ENCODE measurements at places on chromosomes 2 and 18.

DNA sequence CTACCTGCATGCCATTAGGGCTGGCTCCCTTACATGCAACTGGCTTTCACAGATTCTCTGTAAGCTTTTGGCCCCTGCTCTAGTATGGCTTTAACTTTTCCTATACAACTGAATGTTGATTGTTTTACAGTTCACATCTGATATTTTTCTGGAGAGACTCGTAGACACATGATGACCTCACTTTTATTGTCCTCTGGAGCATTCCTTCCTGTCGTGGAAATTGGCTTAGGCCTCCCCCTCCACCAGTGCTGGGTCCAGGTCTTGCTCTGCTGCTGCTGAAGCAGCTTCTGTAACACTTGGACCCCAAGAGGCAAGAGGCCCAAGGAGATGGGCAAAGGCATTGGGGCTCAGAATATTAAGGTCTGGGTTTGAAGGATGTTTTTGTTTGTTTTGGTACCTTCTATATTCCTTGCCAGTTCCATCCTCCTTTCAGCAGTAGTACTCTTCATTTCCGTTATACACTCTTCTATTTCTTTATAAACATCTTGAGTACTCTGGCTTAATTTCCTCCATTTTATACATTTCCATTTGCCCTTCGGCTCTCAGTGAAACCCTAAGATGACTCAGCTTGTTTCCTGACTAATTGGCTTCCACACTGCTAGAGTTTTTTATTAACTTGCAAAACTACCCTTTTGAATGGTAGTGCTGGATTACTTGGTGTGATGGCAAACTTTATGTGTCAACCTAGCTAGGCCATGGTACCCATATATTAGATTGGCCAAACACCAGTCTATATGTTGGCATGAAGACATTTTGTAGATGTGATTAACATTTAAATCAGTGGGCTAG lies 219.8 kb downstream of the CDCA7 start:
- no peak for DNase-seq

- DNase-seq, result no peak
Measured at GRCh38 chr2:219506802-219507526, 7.3 kb upstream of the ASIC4 start.

DNA sequence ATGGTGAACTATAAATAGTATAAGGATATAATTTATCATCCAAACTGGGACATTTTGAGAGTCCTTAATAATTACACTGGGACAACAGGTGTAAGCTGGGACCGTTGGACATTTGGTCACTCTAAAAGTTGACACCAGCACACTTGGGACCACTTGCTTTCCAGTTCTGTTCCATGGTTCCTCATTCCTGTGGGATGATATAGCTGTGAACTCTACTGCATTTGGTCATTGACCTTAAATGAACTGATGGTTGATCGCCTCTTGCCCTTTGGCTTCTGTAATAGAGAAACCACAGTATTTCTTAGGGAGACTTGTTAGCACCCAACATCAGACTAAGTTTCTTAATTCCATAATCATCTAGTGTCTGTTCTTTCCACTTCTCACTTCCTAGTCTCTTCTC lies 46.7 kb downstream of the EML6 start:
- no peak for DNase-seq

DNA sequence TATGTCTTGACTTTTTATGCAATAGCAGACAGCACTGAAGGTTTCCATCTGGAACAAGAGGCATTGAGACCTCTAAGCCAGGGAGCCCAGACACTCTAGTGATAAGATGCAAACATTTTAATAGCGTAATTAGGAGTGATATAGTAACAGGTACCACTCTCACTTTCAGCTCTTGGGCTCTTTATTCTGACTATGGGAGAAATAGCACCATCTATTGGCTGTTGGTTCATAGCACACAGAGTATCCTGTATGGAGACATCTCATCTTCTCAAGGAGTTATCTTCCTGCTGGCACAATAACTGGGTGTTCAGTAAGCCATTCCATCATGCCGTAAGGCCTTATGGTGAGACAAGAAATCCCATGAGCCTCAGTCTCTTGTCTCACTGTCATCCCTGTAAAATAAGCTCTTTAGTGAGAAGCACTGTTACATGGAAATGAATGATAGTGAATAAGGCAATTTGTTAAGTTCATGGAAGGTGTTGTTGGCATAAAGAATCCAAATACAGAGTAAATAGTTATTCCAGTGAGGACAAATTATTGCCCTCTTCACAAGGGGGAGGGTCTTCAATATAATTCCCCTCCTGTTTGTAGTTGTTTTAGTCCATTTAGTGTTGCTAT lies 48.3 kb downstream of the THUMPD2 start:
- DNase-seq, result no peak

GRCh38 chr2:46297546-46298271 lies 502 bp downstream of the EPAS1 start:
- peak; percentile 57 for DNase-seq

- DNase-seq, result no peak
Measured at GRCh38 chr2:233492751-233493150, 73.8 kb downstream of the USP40 start.

- DNase-seq, result no peak
Measured at GRCh38 chr2:216486271-216486670, 12.4 kb upstream of the RPL37A start.

DNA sequence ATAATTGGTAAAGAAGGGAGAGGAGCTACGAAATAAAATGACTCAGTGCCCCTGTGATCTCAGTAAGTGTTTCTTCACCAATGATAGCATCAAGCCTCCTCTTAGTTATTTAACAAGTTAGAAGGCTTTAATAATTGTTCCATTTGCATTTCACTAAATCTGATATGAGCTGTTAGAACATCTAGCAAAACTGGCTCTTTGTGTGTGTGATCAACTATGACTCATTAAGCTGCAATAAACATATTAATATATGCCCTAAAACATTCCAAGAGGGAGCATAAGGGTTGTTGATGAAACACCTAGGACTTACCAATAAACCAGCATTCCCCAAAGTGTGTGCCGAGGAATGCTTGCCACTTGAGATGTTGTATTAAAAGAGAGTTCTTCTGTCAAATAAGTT lies 115.2 kb downstream of the OSBPL6 start:
- no peak for DNase-seq

- no peak for DNase-seq
Measured at GRCh38 chr2:40209761-40210160, 242.1 kb downstream of the SLC8A1 start.

GRCh38 chr2:12073217-12073852 lies 326.9 kb downstream of the LPIN1 start:
- no peak for DNase-seq

DNA sequence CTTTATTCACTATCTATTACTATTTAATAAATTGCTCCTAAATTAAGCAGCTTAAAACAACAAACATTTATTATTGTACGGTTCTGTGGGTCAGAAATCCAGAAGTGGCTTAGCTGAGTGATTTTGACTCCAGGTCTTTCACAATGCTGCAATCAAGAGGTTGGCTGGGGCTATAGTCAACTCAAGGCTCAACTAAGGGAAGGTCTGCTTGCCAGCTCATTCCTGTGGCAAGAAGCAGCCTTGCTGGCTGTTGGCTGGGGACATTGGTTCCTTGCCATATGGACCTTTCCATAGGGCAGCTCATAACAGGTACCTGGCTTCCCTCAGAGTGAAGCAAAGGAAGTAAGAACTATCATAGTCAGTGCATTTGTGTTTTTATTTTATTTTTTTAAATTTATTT lies 5.0 kb upstream of the MRPL19 start:
- no peak for DNase-seq

DNA sequence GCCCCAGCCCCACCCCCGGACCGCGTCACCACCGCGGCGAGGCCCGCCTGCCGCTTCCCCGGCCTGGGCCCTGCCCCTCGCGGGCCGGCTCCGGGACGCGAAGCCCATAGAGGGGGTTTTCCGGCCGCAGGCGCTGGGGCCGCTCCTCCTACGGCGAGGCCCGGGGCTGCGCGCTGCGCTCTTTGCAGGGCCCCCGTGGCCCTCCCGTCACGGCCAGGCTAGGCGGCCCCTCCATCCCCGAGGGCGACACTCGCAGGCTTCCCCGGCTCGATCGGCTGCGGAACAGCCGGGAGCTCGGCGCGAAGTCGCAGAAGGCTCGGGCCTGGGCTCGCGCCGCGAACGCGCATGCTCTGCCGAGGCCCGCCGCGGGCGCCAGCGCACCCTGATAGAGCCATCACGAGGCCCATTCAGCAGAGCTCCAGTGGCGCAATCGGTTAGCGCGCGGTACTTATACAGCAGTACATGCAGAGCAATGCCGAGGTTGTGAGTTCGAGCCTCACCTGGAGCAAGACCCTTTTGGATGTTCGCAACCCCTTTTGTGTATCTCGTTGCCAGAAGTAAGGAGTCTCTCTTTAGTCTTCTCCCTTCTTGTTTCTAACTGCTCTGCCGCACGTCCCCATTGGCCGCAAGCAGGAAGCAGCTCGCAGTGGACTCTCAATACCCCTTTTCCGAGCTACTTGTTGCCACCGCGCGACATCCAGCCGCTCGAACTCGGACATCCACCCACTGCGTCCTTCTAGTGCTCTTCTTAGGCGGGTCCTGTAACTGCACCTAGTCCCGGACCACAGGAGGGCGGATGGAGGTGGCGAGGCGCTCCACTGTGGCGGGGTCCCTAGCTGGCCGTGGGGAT lies 18.0 kb upstream of the HAAO start:
- DNase-seq, result peak; percentile 80

GRCh38 chr2:7405861-7406715 lies 488.9 kb downstream of the RNF144A start:
- no peak for DNase-seq

- no peak for DNase-seq
Measured at GRCh38 chr2:121824264-121824663, 68.8 kb downstream of the TSN start.

- DNase-seq, result no peak
Measured at GRCh38 chr2:171772373-171772772, 85.1 kb downstream of the DYNC1I2 start.

GRCh38 chr2:68710756-68711155 lies 23.9 kb upstream of the ARHGAP25 start:
- DNase-seq, result no peak

DNA sequence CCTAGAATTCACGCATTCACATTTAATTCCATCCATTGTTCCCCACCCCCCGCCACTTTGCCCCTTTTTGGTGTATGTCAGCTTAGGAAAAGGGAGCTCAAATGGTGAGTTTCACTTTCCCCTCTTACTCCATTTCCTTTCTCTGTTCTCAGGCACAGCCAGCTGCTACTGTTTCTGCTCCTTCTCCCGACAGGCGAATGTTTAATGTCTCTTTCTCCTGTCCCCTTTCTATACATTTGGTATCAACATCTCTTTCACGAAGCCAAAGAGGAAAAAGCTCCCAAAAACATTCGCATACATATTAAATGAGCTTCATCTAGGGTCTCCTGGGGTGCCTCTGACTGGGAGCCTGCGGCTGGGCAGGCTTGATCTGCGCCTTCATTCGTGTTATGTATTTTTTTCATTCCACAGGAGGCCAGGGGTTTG lies 124.2 kb upstream of the SATB2 start:
- no peak for DNase-seq

- no peak for DNase-seq
Measured at GRCh38 chr2:21155365-21156136, 31.8 kb downstream of the TDRD15 start.

- no peak for DNase-seq
Measured at GRCh38 chr2:46034535-46034934, 262.7 kb upstream of the EPAS1 start.

DNA sequence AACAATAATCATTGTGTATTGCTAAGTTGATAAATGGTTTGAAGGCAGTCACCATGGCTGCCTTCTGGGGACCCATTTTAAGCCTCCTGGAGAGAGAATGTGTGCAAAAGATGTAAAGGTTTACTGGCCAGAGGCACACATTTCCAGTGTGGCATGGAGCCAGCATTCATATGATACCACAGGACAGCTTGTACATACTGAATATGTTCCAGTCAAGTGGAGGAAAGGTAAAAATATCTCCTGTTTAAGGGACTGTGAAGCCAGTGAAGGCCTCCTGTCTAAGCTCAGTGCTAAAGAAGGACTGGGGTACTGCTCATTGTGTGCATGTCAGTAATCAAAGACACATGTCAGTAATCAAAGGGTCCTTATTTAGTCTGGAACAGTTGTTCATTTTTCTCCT lies 119.2 kb downstream of the BABAM2 start:
- no peak for DNase-seq

DNA sequence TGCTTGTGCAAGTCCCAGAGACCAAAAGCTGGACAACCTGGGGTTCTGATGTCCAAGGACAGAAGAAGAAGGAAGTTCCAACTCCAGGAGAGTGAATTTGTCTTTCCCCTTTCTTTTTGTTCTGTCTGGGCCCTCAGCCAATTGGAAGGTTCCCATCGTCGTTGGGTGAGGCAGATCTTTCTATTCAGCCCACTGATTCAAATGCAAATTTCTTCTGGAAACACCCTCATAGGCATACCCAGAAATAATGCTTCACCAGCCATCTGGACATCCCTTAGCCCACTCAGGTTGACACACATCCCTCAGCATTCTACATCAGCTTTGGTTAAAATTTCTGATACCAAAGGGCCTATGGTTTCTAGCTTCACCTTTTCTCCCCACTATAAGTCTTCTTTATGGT lies 156.5 kb downstream of the SP3 start:
- no peak for DNase-seq

DNA sequence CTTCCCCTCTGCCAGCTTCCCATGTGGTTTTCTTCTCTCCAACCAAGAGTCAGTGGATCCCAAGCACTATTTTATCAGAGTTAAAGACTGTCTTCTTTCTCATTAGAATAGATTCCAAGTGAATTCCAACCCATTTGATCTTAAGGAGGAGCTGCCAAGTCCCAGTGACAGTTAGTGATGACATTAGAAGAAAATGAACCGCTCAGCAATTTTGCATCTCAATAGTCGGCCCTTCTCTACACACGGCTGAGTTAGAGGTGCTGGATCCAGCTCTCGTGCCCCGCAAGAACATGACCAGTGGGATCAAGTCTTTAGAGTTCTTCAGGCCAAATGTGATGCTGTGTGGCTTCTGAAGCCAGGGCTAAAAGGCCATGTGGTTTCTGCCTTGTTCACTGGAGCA lies 132.6 kb downstream of the SH3BP4 start:
- no peak for DNase-seq

DNA sequence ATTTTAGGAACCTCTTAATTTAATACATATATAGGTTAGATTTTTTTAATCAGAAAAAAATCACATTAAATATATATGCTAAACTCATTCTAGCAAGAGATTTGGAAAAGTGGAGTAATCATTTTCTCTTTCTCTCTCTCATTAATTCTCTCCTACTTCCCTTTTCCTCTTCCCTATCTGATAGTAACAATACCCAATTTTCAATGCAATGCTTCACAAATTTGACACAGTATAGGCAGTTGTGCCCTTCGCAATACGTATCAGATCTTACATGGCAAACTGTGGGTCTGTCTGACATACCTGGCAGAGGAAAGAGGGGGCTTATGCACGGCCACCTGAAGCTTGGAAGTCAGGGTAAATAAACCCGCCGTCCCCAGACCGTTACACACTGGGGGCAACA lies 444.3 kb downstream of the NBAS start:
- DNase-seq, result no peak

GRCh38 chr2:232539298-232540231 lies at the start of gene CHRNG:
Gene CHRNG (plus strand): TSS chr2:232539692. CDS start chr2:232539748, 56 bp downstream.
- DNase-seq, result no peak

GRCh38 chr2:218711550-218711929 lies 905 bp downstream of the TTLL4 start:
- DNase-seq, result no peak

GRCh38 chr2:11419781-11420180 lies 46.2 kb downstream of the E2F6 start:
- DNase-seq, result no peak

- no peak for DNase-seq
Measured at GRCh38 chr2:129698593-129698992, 280.9 kb upstream of the RAB6C start.

Data from GM19239 (cell line).